Activated CD4-positive, alpha-beta memory T cell treated with anti-CD3 and anti-CD28 coated beads, Interleukin-2, amount 10 ng/mL, durations not matched to agents 7 days and 5 days (primary cell): ENCODE measurements at places on chromosomes 11 and 22. TPM values are rescaled to one million over a fixed set of nuclear protein-coding genes. Genes with fewer than 3 reads are reported as not detected.

Gene SLC25A18
- total RNA-seq, result not detected

Gene SIPA1
- 201 TPM for total RNA-seq

DNA sequence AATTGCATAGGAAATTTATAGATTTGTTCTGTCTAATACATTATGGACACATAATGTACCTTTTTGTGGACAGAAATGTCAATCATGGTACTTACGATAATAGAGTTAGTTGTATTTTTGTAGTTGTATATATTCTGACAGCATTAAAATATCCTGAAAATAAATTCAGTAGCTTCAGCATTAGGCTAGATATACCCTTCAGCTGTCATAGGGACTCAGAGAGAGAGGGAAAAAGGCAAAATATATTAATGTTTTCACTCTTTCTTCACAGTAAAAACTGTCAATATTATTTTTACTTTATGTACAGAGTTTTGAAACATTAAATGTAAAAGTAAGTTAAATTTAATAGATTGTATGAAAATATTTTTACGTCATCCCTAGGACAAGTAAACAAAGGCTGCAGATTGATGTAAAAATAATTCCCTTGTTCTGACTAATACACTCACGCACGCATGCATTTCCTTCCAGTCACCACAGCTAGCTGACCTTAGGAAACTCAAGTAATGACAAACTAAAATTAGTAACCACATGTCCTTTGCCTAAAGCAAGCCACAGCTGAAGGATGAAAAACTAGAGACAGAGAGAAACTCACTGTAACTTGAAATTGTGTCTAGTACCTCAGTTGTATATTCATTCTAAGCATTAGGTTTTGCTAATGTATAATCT, 104.7 kb upstream of the CARD18 start:
- H3K4me1 ChIP-seq, result peaks cover 1% of the 10 kb centered on the region
- H3K4me3 ChIP-seq, result no peak overlapping the region
- no peak overlapping the region for H3K27ac ChIP-seq
- H3K36me3 ChIP-seq, result no peaks in the 10 kb centered on the region
- no peak for DNase-seq

- H3K4me1 ChIP-seq, result no peaks in the 10 kb centered on the region
- H3K36me3 ChIP-seq, result no peaks in the 10 kb centered on the region
- DNase-seq, result no peak
- H3K4me3 ChIP-seq, result no peak overlapping the region
- H3K27me3 ChIP-seq, result no peaks in the 10 kb centered on the region
- H3K27ac ChIP-seq, result no peak overlapping the region
Measured at GRCh38 chr22:48885919-48886305, 941.8 kb downstream of the BRD1 start.

- no peak for DNase-seq
- H3K4me1 ChIP-seq, result peaks cover 3% of the 10 kb centered on the region
- no peak overlapping the region for H3K27ac ChIP-seq
- H3K36me3 ChIP-seq, result no peaks in the 10 kb centered on the region
Measured at GRCh38 chr11:75851203-75851602, 36.2 kb downstream of the UVRAG start.

DNA sequence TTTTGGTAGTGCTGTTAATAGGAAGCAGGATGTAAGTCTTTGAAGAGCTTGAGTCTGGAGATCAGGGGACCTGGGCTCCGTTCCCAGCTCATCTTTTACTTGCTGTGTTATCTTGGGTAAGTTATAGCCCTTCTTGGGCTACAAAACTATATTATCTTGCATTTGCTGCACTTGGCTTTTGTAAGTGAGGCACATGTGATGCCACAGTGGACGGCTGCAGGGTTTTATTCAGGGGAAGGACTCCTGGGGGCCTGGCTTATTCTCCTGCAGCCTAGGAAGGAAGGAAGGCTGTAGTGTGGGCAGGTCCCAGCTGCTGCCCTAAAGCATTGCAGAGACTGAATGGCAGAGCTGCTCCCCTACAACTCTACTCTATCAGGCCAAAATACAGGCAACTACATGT, 6.4 kb downstream of the CD82 start:
- DNase-seq, result no peak
- H3K4me3 ChIP-seq, result no peak overlapping the region
- H3K27ac ChIP-seq, result peak overlapping the region; percentile 49
- peaks cover 77% of the 10 kb centered on the region for H3K36me3 ChIP-seq

GRCh38 chr22:46363611-46364321, 28.3 kb downstream of the TRMU start:
- peaks cover 2% of the 10 kb centered on the region for H3K27me3 ChIP-seq
- H3K36me3 ChIP-seq, result no peaks in the 10 kb centered on the region
- no peak overlapping the region for H3K4me3 ChIP-seq
- H3K27ac ChIP-seq, result no peak overlapping the region
- no peak for DNase-seq
- no peaks in the 10 kb centered on the region for H3K4me1 ChIP-seq
